Activated naive CD8-positive, alpha-beta T cell treated with anti-CD3 and anti-CD28 coated beads for 36 hours (primary cell): ENCODE measurements at places on chromosomes 3 and 15. TPM values are rescaled to one million over a fixed set of nuclear protein-coding genes. Genes with fewer than 3 reads are reported as not detected.

- peaks cover 5% of the 10 kb centered on the region for H3K27me3 ChIP-seq
- H3K4me1 ChIP-seq = peaks cover 39% of the 10 kb centered on the region
- H3K27ac ChIP-seq = peak overlapping the region; percentile 89
- peak overlapping the region; percentile 84 for H3K4me3 ChIP-seq
- peak; percentile 87 for DNase-seq
Measured at GRCh38 chr15:84980196-84981053, 1.2 kb upstream of the PDE8A start.

DNA sequence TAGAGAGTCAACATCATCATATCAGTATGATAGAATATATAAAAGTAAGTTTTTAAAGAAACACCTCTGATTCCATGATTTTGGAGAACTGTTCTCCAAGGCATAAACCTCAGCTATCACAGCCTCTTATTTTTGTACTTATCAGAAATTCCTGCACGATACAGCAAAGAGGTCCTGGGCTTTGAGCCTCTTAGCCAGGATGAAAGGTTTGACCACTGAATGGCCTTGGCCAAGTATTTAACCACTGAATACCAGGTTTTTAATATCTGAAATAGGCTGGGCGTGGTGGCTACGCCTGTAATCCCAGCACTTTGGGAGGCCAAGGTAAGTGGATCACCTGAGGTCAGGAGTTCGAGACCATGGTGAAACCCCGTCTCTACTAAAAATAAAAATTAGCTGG is 1.9 kb upstream of the FAM174B start:
- H3K36me3 ChIP-seq = peaks cover under 1% of the 10 kb centered on the region
- no peak overlapping the region for H3K4me3 ChIP-seq
- peaks cover 6% of the 10 kb centered on the region for H3K4me1 ChIP-seq
- H3K27ac ChIP-seq = no peak overlapping the region

DNA sequence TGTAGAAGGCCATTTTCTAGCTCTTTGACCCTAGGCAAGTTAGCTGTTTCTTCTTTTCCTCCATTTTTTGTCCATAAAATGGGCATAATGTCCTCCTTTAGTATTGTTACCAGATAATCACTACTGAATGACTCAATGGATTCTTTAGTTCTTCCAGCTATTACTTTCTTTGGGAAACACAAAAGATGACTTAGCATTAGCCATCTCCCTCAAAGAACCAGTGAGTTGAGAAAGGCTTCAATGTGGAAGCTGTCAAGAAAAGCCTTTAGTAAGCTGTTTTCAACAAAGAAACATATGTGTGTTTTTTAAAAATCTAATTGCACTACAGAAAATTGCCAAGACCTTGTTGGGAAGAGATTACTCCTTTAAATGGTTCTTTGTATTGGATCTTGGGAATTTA is 135.7 kb downstream of the SLC9A9 start:
- H3K4me1 ChIP-seq = peaks cover 2% of the 10 kb centered on the region
- no peak for DNase-seq
- peaks cover 1% of the 10 kb centered on the region for H3K36me3 ChIP-seq
- H3K27ac ChIP-seq = no peak overlapping the region
- H3K27me3 ChIP-seq = no peaks in the 10 kb centered on the region
- no peak overlapping the region for H3K4me3 ChIP-seq

- no peak overlapping the region for H3K27ac ChIP-seq
- no peak for DNase-seq
- no peaks in the 10 kb centered on the region for H3K36me3 ChIP-seq
- no peaks in the 10 kb centered on the region for H3K4me1 ChIP-seq
- H3K4me3 ChIP-seq = no peak overlapping the region
Measured at GRCh38 chr3:59142556-59142955, 92.7 kb upstream of the CFAP20DC start.

DNA sequence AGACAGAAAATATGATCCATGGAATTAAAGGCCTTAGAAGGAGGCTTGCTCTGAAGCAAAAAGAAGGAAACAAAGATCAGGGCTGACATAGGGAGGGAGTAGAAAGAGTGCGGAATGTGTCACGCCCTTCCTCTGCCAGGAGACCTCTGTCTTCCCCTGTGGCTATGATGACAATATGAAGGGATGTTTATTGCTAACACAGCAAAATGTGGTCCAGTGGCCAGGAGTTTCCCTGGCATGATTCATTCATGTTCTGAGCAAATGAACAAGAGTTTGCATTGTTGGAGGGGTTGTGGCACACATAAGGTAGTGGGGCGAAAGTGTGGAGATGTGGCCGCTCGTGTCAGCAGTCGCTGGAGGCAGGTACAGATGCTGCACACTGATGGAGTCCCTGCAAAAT is 169.4 kb downstream of the SHQ1 start:
- H3K36me3 ChIP-seq = peaks cover 4% of the 10 kb centered on the region
- H3K4me3 ChIP-seq = no peak overlapping the region
- no peaks in the 10 kb centered on the region for H3K27me3 ChIP-seq
- no peak overlapping the region for H3K27ac ChIP-seq
- no peak for DNase-seq
- peaks cover 6% of the 10 kb centered on the region for H3K4me1 ChIP-seq

- peaks cover 20% of the 10 kb centered on the region for H3K27me3 ChIP-seq
- no peak for DNase-seq
- H3K4me3 ChIP-seq = no peak overlapping the region
- no peak overlapping the region for H3K27ac ChIP-seq
- no peaks in the 10 kb centered on the region for H3K4me1 ChIP-seq
Measured at GRCh38 chr3:140898340-140899180, 43.1 kb upstream of the SLC25A36 start.

GRCh38 chr3:19103510-19103909 is 44.8 kb upstream of the KCNH8 start:
- H3K27ac ChIP-seq = no peak overlapping the region
- no peaks in the 10 kb centered on the region for H3K4me1 ChIP-seq
- no peak for DNase-seq
- H3K27me3 ChIP-seq = peaks cover 5% of the 10 kb centered on the region
- H3K4me3 ChIP-seq = peak overlapping the region; percentile 29
- no peaks in the 10 kb centered on the region for H3K36me3 ChIP-seq

DNA sequence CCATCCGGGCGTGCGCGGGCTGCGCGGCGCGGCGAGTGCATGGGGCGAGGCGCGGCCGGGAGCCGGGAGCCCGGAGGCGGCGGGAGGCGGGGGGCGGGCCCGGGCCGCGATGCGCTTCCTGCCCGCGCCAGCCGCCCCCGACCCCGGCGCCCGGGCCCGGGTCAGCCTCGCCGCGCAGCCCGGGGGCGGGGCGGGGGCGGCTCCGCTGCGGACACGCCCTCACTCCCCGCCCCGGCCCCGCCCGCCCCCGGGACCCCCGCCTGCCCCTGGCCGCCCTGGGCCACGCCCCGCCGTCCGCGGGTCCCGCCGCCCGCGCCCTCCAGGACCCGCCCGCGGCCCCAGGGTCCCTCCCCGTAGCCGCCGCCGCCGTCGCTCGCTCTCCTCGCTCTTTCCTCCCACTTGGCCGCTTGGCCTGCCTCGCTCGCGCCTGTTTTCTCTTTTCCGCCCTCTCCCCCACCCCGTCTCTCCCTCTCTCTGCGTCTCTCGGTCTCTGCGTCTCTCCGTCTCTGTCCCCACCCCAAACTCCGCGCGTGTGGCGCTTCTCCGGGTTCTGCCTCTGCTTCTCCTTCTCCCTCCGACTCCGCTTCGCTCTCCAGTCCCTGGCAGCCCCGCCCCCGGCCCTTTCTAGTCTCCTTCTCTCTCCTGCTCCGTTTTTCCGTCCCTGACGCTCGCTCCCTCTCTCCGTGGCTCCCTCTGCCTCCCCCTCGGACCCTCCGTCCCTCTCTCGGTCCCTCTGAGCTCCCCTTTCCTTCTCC is at the start of gene PLXND1:
Gene PLXND1 (minus strand): TSS at position 41 of the 755 bp plus-strand sequence. CDS start 37 bp downstream, at position 4.
- H3K4me3 ChIP-seq = peak within 1 kb of the TSS; percentile 85
- no peak within 1 kb of the TSS for H3K27ac ChIP-seq
- peaks cover 8% of the 10 kb centered on the region for H3K4me1 ChIP-seq
- no peaks in the 10 kb centered on the region for H3K36me3 ChIP-seq
- H3K27me3 ChIP-seq = peaks cover 36% of the 10 kb centered on the region

ERC2 gene
- total RNA-seq = not detected

GOLGA8O gene
- not detected for total RNA-seq
